NT2/D1 (cell line): ENCODE measurements at places on chromosomes 1 and 21.

GRCh38 chr1:34518146-34518699 lies 236.6 kb upstream of the GJB5 start:
- DNase-seq: no peak

DNA sequence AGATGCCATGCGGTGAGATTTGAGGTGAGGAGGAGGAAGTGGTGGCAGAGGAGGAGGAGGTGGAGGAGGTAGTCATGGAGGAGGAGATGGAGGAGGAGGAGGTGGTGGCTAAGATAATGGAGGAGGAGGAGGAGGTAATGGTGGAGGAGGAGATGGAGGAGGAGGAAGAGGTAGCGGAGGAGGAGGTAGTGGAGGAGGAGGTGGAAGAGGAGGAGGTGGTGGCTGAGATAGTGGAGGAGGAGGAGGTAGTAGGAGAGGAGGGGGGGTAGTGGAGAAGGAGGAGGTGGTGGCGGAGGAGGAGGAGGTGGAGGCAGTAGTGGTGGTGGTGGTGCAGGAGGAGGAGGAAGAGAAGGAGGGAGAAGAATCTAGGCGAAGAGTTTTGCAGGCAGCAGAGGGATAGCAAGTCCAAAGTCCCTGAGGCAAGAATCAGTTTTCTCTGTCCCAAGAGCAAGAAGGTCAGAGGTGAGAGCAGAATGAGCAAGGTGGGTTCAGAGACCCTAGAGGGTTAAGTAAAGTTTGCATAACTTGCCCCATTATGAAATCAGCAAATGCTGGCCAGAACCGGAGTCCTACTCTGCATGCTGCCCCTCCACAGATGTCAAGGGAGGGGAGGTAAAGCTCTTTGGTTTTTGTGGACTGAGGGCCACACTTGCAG lies 38.9 kb upstream of the GNPAT start:
- no peak for DNase-seq

DNA sequence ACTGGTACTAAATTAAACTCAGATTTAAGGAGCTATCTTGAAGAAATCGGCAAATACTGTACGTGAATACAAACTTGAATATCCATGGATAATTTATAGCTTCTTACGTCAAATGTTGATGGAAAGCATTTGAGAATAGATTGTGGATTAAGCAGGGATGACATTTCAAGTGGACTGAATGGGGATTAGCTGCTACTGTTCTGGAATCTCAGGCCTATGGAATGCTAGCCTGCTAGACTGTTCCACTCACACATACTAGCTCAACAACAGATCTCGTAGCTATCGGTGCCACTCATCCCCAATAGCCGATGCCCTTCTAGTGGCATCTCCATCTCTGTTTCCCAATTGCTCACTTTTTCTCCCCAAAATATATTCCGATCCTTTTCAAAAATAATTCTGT lies 62.0 kb upstream of the USP25 start:
- no peak for DNase-seq

DNA sequence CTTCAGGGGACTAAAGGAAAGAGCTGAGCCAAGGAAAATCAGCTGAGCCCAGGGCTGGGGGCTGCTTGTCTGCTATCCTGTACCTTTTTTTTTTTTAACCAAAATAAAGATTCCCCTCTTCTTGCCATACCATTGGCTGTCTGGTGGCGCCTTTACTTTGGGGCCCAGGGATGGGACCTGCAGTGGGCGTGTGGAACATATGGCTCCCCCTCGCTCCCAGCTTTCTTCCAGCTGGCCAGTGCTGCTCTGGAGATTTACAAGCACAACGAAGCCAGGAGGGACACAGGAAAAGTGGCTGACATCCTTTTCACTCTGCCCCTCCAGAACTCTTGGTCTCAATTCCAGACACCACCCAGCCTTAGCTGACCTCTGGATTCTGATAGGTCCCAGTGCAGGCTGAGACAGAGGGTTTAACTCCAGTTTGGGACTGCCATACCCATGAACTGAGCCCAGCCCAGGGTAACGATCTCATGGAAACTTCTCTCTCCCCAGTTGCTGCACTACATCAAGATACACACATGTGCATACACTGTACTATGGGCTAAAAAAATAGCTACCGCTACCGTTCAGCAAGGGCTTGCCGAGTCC lies 5.4 kb upstream of the SFN start:
- no peak for DNase-seq

- no peak for DNase-seq
Observed at GRCh38 chr1:39788758-39789570, at the start of gene BMP8B. Gene BMP8B (minus strand): TSS chr1:39788865. CDS start chr1:39788485, 380 bp downstream.

DNA sequence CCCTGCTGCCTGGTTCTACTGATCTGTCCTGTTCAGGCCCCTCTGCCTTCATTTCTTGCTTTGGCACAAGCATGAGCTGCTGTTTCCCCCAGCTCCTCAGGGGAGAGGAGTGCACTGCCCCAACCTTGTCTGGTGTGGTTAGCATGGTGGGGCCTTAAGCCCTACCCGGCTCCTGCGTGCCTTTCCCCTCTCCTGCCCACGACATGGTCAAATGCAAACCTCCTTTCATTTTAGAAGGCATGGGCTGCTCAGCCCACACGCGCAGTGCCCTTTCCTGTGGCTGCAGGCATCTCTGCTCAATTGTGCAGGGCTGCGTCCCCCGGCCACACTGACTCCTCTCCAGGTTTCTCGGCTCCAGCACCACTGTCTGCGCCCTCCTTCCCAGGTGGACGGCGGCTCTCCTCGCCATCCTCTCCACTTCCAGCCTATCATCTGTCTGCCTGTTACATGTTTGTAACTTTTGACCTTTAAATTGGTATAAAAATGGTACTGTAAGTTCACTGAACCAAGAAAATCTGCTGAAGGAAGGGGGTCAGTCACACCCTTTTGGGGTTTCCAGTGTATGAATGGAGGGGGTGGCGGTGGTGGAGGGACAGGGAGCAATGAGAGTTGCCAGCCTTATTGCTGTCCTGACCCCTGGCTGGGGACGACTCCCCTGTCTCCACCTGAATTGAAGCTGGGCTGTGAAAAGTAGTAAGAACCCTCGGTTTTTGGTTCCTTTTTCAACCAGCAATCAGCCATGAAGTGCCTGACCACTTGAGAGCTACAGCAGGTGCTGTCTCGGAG lies 5.1 kb downstream of the PDE9A start:
- DNase-seq: no peak

- no peak for DNase-seq
Observed at GRCh38 chr1:80023358-80023757, 1016.8 kb upstream of the ADGRL4 start.

DNA sequence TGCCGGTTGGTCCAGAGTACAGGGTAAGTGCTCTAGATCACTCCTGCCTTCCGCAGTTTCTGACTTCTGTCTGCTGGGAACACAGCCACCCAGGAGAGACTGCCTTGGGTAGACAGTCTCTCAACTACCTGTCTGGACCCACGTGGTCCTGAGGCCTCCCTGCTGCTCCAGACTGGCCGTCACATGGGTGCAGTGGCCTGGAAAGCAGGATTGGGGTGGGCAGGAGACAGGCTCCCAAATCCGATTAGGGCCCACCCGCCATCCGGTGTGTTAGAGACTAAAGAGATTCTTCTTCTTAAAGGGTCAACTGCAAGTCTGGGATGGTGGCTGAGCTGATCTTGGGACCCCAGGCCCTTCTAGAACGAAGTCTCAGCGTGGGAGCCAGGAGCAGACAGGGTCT lies 105.5 kb downstream of the EBNA1BP2 start:
- DNase-seq: no peak

- no peak for DNase-seq
Observed at GRCh38 chr1:200867018-200867811, 5.6 kb upstream of the GPR25 start.

- DNase-seq: no peak
Observed at GRCh38 chr1:232793944-232794343, 11.3 kb upstream of the MAP10 start.

DNA sequence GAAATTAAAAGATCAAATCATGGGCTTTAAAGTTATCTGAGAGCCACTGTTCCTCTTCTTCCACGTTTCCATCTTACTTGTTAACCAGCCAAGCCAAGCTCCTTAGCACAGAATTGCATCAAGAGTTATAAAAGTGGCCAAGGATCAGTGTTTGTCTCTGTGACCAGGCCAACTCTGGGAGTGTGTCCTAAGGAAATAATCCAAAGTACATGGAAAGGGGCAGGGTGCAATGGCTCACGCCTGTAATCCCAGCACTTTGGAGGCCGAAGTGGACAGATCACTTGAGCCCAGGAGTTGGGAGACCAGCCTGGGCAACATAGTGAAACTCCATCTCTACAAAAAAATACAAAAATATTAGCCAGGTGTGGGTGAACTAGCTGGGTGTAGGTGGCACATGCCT lies 10.0 kb upstream of the MPZL1 start:
- DNase-seq: no peak
